DMS53 (cell line): ENCODE measurements at places on chromosomes 2 and 18.

DNA sequence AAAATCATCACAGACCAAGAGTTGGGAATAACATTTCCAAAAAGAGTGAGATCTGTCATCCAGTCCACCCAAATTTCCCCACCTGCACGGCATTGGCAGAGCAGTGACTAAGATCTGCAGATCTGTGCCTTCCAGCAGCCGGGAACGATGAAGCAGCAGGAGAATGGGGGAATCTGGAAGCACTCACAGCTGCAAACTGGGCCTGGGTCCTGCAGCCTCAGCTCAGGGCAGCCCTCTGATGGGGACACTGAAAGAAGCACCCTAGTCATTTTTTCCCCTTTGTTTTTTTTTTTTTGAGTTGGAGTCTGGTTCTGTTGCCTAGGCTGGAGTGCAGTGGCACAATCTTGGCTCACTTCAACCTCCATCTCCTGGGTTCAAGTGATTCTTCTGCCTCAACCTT lies 4.4 kb upstream of the SAG start:
- no peak for DNase-seq

GRCh38 chr2:19226871-19227270 lies 131.6 kb downstream of the OSR1 start:
- DNase-seq, result no peak

GRCh38 chr2:100741880-100742276 lies 78.1 kb upstream of the NPAS2 start:
- no peak for DNase-seq

GRCh38 chr2:15731889-15732271 lies 140.2 kb downstream of the DDX1 start:
- no peak for DNase-seq
